ENCODE measurements at places on chromosomes 6 and 20.

DNA sequence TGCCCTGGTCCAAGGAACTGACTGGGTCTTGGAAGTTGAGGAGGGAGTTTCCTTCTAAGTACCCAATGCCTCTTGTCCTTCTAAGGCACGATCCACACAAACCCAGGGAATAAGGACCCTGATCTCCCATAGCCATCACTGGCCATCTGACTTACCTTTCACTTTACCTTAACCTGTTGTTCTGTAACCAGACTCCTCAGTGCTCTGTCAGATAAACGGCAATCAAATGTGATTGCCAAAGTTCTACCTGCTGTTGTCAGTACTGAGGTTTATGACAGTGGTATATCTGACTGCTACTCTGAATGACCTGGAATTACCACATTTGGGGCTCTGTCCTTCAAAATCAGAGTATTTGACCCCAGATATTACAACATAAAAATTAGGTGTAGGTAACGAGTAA, 49.8 kb downstream of the HMGN3 start:
- no peak for DNase-seq

DNA sequence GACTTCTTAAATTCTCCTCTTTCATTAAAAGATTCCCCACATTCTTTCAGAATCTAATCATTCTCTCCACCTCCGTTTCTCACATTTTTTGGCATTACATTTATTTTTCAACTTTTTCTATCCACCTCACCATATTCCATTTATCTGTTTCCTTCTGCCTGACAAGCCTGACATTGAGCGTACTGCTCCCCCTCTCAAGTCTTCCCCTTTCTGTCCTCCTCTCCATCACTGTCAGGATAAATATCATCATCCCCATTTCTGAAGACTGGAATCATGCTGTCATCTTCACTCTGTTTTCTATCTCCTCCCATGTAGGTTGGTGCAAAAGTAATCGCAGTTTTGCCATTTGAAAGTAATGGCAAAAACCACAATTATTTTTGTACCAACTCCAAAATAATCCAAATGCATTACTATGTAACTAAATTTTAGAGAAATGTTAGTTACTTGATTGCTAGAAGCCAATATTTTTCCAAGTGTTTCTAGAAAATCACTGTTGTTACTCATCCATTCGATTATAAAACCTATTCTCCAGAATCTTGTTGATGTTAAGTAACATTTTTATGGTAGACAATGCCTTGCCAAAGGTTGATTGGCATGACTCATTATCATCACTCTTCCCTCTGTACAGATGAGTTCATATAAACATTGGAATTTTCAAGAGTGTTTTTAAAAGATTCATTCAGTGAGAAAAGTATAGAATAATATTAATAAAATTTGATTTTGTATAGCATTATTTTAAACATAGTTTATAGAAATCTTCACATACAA, 292.3 kb upstream of the RNF217 start:
- no peak for DNase-seq

GRCh38 chr6:12381587-12381986, 91.4 kb downstream of the EDN1 start:
- DNase-seq, result no peak

DNA sequence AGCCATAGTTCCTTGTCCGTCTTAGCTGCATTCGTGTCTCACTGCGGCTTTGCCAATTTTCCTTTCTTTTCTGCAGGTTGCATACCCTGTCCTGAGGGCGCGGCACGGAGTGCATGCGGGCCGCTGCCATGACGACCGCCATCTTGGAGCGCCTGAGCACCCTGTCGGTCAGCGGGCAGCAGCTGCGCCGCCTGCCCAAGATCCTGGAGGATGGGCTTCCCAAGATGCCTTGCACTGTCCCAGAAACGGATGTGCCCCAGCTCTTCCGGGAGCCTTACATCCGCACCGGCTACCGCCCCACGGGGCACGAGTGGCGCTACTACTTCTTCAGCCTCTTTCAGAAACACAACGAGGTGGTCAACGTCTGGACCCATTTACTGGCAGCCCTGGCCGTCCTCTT, 17.1 kb upstream of the EFHC1 start:
- no peak for DNase-seq

GRCh38 chr20:54398814-54399213, 76.6 kb upstream of the DOK5 start:
- no peak for DNase-seq

DNA sequence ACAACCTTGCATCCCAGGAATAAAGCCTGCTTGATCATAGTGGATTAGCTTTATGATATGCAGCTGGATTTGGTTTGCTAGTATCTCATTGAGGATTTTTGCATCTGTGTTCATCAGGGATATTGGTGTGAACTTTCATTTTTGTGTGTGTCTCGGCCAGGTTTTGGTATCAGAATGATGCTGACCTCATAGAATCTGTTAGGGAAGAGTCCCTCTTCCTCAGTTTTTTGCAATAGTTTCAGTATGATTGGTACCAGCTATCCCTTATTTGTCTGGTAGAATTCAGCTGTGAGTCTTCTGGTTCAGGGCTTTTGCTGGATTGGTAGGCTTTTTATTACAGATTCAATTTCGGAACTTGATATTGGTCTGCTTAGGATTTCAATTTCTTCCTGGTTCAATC, 132.5 kb downstream of the ZFAND3 start:
- DNase-seq, result no peak

- peak; percentile 25 for DNase-seq
Observed at GRCh38 chr20:32580970-32581838, 3.9 kb downstream of the NOL4L start.

DNA sequence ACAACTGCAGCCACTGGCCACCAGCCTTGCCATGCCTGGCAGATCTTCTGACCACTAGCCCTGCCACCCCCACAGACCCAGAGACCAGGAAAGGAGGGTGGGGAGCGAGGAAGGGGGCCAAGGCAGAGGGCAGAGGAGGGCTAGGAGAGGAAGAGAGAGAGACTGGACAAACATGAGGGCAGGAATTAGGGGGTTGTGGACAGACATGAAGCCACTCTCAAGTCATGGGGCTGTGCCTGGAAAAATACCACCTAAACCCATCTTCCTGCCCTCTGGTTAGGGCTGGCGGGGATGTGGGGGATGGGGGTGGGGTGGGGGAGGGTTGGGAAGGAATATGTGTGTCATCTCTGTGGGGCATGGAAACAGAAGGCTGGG, 1.4 kb upstream of the SLC29A1 start:
- no peak for DNase-seq

- no peak for DNase-seq
Observed at GRCh38 chr6:139064981-139065665, 36.6 kb downstream of the ABRACL start.

- no peak for DNase-seq
Observed at GRCh38 chr20:32238483-32239425, 31.1 kb downstream of the POFUT1 start.

GRCh38 chr6:88380083-88380482, 213.9 kb upstream of the CNR1 start:
- DNase-seq, result no peak
